NCI-H1048 (cell line): ENCODE measurements at places on chromosomes 13 and 19.

DNA sequence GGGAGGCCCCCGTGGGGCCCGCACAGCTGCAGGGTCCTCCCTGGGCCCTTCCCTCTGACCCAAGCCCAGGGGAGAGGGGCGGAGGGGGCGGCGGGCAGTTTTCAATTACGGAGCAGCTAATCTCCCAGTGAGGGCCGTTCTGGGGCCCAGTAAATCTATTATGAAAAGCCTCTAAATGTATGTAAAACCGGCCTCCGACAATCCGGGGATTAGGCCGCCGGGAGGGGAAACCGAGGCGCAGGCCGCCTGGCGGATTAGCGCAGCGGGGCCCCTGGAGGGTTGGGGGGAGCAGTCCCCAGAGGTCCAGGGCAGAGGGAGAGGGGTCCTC, 25.1 kb downstream of the EFNA2 start:
- DNase-seq = no peak

DNA sequence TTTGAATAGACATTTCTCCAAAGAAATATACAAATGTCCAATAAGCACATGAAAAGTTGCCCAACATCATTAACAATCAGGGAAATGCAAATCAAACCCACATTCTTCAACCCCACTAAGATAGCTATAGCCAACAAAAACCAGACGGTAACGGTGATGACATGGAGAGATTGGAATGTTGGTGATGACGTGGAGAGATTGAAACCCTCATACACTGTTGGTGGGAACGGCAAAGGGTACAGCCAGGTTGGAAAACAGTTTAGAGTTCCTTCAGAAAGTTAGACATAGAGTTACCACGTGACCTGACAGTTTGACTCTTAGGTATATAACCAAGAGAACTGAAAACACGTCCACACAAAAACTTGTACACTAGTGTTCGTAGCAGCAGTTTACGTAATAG, 48.1 kb downstream of the TNFRSF19 start:
- DNase-seq = peak; percentile 7

- no peak for DNase-seq
Measured at GRCh38 chr19:30227012-30227621, 145.1 kb upstream of the ZNF536 start.

DNA sequence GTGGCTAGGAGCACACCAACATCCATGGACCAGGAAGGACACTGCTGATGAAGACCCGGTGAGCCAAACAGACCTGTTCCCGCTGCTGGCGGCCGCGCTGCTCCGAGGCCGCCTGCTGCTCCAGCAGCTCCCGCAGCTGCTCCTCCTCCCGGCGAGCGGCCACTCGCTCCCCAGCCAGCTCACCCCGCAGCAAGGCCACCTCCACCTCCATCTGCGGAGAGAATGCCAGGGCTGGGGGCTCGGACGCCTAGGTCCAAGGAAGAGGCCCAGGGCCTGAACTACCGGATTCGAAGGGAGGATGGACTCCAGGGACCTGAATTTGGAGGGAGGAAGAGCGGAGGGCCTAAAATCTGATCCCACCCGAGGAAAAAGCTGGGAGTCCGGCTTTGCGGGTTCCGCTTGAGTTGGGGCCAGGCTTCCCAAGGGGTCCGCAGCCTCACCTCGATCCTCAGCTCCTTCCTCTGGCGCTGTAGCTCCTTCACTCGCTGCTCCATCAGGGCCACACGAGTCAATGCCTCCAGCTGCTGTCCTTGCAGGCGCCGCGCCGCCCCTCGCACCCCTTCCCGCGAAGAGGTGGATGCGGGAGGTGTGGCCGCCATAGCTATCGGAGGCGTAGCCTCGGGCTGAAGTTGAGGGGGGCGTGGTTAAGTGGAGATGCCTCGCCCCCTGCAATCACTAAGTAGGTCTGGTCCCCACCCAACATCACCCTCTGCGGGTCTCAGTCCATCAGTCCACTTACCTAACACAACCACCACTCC, 2.7 kb downstream of the PHLDB3 start:
- DNase-seq = no peak

- DNase-seq = peak; percentile 2
Measured at GRCh38 chr13:23381866-23382265, 51.6 kb downstream of the SACS start.

DNA sequence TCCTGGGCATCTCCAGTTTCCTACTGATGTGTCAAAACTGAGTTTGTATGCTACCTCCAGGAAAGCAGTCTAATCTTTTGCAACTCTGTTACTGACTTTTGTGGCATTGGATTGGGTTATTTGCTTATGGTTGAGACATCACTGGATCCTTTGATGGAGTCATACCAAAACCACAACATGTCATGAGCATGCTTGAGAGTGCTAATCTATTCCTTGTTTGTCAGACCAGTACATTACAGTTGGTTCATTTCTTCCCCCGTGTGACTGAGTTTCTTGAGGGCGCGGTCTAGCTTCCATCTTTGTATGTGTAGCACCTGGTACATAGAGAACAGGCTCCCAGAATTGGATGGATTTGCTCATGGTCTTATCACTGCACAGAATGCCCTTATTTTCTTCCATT, 43.2 kb downstream of the SUGT1 start:
- DNase-seq = no peak

DNA sequence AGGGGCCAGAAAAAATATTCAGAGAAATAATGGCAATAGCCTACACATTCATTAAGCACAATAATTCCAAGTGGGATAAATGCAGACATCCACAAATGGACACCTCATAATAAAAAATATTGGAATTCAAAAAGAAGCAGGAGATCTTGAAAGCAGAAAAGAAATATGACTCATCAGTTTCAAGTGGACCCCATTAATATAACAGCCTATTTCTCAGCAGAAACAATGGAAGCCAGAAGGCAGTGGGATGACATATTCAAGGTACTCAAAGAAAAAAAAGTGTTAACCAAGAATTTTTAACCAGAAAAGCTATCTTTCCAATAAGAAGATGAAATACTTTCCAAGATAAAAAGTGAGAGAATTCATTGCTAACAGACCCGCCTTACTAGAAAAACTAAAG, 48.4 kb upstream of the CYP2A13 start:
- DNase-seq = no peak

GRCh38 chr13:96963786-96964475, 30.3 kb downstream of the OXGR1 start:
- DNase-seq = no peak

GRCh38 chr19:1560286-1560882, 7.7 kb downstream of the MEX3D start:
- DNase-seq = no peak

DNA sequence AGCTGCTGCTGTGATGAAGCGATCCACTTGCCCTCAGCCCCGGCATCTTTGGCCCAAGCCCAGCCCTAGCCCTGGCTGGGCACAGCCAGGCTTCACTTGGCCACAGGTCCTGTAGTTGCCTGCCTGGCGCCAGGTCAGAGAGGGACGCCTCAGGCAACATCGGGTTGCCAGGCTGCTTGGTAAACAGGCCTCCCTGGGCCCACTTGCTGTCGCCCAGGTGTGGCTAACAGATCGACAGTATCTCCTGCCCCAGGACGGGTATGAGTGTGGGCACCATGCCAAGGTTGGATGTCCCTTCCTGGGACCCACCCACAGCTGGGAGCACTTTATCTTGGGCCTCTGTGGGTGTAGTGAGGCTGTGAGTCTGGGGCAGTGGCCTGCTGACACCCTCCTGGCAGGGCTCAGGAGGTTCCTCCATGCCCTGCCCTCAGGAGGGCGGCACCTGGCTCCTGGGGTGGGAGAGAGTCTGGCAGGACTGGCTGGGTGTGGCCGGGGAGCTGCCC, 27.8 kb downstream of the CARM1 start:
- DNase-seq = no peak

GRCh38 chr13:110914331-110915056, 375 bp downstream of the ANKRD10 start:
- peak; percentile 80 for DNase-seq

DNA sequence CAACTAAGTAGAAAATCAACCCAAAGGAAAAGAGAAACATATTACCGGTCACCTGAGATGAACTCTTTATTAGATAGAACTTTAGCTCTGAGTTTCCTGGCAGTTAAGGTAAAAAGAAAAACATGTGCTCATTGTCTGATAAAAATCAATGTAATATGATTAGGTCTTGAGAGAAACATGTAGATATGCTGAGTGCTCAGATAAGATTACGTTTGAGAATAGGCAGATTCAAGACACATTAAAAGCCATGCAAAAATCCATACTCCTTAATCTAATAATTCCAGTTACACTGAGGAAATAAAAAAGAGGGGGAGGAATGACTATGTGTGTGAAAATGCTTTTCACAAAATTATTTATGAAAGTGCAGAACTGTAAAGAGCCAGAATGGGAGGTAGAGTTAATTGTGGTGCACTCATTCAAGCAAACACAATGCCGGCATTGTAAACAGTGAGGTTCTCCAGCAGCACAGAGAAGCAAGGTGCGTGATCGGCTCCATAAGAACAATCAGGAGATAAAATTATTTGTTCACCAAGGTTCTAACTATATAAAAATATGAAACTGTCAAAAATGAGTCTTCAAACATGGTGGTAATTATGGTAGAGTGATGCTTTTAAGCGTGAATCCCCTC, 88.8 kb downstream of the MBNL2 start:
- no peak for DNase-seq

DNA sequence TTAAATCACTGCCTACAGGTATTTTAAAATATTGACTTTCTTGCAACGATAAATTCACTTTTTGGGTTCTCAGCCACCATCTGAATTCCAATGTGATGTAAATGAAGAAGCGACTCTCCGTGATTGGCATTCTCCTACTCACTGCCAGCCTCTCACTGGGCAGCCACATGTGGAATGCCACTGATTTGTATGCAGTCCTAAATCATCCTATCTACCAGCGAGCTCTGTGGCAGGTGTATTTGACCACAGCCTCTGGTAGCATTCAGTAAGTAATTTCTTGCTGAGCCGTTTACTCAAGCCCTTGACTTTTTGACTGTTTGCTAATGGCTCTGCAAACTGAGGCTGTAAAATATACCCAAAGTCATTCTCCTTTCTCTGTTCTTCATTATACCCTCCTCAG, 559.0 kb upstream of the SLC10A2 start:
- DNase-seq = no peak

DNA sequence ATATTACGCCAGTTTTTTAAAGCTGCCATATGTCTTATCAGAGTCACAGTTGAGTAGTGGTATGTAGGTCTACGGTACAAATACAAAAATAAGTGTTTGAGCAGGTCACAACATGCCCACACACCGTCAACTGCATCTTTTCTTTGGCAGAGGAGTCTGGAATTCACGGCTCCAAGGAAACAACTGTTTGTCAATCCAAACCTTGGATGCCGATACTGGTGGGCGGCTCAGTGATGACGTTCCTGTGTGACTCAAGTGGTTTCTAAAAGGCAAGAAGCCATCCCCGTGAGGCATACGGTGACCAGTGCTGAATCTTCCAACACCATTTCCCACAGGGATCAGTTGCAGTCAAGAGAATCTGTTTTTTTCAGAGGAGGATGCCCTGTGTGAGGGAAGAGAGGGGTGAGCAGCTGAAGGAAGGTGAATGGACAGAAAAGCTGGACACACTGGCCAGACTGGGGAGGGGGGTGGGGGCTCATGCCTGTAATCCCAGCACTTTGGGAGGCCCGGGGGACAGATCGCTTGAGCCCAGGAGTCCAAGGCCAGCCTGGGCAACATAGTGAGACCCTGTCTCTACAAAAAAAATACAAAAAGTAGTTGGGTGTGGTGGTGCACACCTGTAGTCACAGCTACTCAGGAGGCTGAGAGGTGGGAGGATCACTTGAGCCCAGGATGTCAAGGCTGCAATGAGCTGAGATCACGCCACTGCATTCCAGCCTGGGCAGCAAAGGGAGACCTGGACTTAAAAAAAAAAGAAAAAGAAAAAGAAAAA, 22.8 kb upstream of the CEBPG start:
- DNase-seq = no peak

DNA sequence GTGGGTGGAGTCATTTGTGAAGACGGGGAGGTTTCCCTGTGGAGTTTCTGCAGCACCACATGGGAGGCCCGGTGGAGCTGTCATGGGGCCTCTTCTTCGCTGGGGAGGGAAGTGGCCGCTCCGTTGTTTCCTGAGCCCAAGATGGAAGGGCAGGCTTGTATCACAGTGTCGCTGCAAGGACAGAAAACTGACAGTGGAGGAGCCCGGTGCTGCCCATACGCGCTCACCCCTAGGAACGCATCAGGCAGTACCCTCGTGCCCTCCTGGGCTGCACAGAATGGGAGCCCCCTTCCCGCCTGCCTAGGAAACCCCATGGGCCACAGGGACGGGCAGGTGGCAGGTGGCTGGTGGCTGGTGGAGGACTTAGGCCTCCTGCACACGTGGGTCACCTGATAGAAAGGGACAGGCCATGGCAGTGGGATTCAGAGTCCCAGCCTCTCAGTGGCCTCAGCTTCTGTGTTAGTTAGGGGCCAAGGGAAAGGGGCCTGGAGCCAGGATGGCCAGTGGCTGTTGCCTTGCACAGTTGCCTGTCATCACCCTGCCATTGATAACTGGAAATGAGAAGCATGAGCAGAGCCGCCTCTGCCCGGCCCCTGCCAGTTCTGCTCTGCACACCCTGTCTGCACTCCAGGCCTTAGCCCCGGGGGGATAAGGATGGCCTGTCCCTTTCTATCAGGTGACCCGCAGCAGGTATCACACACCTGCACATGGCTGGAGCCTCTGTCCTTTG, 7.6 kb downstream of the COL4A2 start:
- DNase-seq = no peak
